CD4-positive, alpha-beta T cell (primary cell): ENCODE measurements at places on chromosomes 5 and 9.
A peak's percentile ranks its signal among the peaks of the same experiment; 100 is the strongest.

GRCh38 chr5:172748341-172748843, 22.6 kb downstream of the DUSP1 start:
- no peak for DNase-seq

DNA sequence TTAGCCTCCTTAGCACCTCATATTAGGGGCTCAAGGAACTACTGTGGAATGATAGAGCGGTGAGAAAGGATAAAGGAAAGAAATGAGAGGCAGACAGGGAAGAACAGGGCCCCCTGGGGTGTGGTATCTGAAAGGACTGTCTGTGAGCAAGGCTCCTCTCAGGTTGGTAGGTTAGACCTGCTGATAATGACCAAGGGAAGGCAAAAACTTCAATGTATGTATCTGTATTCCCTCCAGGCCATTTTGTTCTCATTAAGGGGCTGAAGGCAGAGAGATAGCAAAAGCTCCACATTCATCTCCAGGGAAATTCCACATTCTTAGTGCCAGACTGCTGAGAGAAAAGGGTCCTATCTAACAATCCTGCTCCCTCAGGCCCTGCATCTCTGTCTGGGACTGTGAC, 28.6 kb downstream of the TRIM32 start:
- DNase-seq = no peak

- no peak for DNase-seq
These were observed 39.4 kb downstream of the HOMER1 start for GRCh38 chr5:79474367-79475151.

GRCh38 chr5:150408231-150408943, 4.3 kb downstream of the CD74 start:
- no peak for DNase-seq

DNA sequence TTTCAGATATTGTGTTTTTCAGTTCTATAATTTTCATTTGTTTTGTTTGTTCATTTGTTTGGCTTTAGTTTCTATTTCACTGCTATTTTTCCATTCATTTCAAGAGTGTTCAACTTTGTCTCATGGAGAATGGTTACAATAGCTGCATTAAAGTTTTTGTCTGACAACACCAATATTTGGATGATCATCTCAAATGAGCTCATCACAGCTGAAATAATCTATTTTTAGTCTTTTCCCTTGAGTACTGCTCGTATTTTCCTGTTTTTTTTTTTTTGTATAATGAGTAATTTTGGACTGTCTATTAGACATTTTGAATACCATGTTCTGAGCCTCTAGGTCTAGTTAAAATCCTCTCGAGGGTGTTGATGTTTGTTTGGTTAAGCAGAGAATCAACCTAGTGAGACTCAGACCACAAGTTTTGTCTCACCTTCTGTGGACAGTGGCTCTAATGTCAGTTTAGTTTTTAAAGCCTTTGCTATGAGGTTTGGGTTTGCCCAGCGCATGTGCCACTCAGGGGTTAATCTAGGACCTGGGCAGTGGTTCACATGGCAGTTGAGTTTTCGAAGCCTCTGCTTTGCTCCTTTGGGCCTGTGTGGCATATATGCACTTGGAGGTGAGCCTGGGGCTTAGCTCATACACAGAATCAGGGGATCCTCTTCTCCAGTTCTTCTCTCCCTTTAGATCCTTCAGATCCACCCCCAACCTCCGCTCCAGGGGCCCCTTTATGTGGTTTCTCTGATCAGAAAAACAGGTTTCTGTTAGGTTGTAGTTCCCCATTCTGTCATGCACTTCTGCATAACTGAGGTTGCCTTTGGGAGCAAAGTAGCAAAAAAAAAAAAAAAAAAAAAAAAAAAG, 79.8 kb downstream of the ARSB start:
- peak; percentile 11 for DNase-seq

GRCh38 chr9:11144746-11145145, 531.9 kb upstream of the PTPRD start:
- DNase-seq = no peak

DNA sequence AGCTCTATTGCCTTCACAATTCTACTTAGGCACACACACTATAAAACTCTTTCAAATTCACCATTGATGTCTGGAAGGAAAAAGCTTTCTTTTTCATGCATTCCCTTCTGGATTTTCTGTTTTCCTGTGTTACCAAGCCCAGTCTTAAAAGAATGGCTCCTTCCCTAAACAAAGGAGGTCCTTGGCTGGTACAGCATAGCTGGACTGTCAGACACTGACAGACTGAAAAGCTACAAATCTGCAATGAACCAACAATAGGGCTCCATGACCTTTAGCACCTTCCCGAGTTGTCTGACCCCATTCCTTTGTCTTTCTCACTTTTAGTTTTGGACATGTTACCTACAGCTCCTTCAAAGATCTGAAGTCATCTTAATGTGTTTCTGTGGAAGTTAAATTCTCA, 382.5 kb downstream of the TMEM161B start:
- DNase-seq = no peak

DNA sequence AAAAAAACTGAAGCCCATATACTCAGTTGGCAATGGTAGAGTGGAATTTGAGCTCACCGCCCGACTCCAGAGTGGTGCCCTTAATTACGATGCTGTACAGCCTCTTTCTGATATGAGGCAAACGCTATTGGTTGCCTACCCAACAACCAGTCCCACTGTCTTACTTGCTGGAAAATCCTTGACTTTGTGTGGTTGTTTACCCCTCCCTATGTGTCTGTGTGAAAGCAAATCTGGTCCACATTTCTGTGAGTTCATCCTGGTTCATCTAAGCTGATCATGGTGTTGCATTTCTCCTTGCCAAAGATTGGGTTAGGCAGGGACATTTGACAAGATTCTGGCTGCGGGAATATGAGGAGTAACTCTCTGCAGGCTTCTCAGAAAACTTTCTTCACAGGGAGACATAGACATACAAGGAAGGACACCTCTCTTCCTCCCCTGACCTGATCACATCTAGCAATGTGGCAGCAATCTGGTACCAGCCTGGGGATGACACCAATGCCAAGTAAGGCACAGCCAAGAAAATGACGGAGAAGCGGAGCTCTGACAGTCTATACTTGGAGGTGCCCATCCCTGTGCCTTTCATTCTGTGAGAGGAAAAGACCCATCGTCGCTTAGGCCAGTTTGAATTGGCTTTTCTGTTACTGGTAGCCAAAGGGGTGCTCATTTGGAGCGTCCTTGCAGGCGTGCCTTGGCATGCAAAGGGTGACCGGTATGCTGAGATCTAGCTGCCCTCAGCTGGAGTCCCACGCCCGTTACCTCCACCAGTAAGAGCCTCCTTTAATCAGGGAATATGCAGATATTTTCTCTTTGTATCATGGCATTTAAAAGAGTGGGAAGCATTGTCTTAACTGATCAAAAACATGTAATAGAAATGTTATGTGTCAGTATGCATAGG, 124.3 kb downstream of the AOPEP start:
- DNase-seq = no peak

DNA sequence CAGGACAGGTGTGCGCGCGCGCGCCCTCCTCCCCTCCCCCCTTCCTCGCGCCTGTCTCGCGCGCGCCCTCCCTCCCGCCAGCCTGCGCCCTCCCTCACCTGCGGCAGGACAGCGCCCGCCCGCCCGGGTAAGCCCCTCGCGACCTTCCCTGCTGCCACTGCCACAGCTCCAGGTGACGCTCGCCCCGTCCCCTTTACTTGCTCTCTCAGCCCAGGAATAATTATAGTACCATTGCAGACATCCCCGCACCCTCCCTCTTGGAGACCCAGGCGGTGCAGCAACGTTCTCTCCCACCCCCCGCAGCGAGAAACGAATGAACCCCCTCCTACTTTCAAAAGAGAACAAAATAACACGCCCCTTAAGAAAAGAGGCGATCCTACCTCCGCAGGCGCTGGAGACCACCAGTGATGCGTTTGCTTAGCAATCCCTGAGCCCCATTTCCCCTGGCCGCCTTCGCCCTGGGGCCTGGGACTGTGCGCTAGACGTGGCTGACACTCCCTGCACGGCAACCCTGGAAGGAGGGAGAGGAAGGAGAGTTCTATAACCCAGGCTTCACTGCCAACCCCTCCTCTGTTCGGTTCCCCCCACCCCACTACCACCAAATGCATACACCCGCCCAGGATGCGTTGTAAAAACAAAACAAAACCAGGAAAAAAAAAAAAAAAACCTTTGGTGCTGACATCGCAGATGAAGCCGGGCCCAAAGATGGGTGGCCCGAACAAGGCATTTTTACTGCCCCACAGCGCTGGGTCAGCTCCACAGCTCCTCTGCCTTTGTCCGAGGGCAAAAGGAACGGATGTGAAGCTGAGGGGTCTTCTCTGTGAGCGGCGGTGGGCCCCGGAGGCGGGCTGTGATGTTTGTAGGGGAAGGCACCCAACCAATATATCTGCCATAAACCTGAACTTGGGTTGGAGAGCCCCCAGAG, 5.6 kb upstream of the PURA start:
- peak; percentile 15 for DNase-seq

DNA sequence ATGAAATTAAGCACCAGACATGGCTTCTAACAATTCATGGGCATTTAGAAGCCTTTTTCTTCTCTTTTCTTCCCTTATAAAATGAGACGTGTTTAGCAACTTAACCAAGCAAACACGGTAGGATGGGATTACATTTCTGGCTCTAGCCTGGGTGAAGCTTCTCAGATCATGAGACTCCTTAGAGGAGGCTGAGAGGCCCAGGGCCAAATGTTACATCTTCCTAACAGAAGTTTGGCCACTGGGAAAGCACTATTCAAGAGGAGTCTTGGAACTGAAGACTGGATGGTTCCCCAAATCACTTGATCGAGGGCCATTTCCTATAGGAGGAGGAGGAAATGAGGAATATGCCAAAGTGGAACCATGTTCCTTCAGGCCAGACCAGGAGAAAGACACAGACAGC, 1.9 kb downstream of the GABRP start:
- DNase-seq = no peak

DNA sequence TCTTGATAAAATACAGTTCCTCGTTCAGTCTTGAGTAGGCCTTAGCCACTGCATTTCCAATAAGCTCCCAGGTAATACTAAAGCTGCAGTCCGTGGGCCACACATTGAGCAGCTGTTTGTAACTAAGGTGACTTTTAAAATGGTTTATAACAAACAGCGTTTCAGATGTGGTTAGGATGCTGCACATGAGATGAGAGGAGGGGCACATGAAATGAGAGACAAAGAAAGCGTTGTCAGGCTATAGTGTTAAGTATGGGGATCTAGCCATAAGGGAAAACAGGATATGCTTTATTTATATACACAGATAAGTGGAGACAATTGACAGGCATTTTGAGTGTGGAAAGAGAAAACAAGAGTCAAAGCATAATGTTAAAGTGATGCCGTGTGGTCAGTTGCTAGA, 89.9 kb downstream of the PAM start:
- DNase-seq = no peak

- no peak for DNase-seq
These were observed 35.8 kb upstream of the AFAP1L1 start for GRCh38 chr5:149235841-149236240.

DNA sequence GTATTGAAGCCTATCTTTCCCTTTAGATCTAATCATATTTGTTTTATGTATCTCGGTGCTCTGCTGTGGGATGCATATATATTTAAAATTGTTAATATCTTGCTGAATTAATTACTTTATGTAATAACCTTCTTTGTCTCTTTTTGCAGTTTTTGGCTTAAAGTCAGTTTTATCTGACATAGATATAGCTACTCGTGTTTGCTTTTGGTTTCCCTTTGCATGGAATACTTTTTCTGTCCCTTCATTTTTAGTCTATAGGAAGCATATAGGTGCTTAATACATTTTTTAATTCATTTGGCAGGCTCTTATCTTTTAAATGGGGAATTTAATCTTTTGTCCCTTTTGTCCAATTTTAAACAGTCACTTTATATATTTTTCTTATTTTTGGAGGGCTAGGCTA, 360.6 kb upstream of the PRR16 start:
- no peak for DNase-seq

- DNase-seq = no peak
These were observed 184.5 kb downstream of the SYK start for GRCh38 chr9:90986161-90986560.
